ENCODE measurements at places on chromosomes 5 and 9.
A peak's percentile ranks its signal among the peaks of the same experiment; 100 is the strongest.

GRCh38 chr9:113425072-113425471 lies 14.5 kb downstream of the C9orf43 start:
- DNase-seq = no peak

GRCh38 chr5:58404734-58405133 lies 55.2 kb downstream of the PLK2 start:
- DNase-seq = no peak

GRCh38 chr5:9454012-9454481 lies 91.8 kb downstream of the SEMA5A start:
- DNase-seq = no peak

DNA sequence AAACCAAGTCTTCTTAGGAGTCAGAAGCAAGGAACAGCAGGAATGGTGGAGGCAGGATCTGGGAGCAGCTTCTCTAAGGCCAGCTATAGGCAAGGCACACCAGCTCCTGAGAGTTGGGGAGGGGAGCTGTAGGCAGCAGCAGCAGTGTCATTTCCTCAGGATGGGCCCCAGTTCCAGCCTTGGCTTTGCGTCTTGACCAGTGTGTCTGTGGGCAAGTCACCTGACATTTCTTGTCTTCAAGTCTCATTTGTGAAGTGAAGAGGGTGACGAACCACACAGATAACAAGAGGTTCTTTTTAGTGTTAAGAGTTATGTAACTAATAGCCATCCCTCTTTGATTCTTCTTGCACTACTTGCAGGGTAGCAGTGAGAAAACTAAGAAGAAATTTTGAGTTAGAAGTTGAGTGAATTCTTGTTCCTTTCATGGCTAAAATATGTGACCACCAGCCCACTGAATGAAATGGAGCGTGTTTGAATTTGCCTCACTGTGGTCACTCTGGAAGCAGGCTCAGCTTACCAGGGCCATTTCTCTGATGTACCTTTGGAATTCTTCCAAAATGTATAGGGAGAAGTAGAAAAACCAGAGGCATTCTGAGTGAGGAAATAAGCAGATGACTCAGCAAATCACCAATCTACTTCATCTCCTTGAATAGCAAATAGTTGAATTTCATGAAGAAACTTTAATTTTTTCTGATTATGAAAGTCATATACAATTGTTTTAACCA lies 42.4 kb downstream of the RHOBTB3 start:
- no peak for DNase-seq

- no peak for DNase-seq
Measured at GRCh38 chr5:120055858-120056257, 408.2 kb upstream of the PRR16 start.

DNA sequence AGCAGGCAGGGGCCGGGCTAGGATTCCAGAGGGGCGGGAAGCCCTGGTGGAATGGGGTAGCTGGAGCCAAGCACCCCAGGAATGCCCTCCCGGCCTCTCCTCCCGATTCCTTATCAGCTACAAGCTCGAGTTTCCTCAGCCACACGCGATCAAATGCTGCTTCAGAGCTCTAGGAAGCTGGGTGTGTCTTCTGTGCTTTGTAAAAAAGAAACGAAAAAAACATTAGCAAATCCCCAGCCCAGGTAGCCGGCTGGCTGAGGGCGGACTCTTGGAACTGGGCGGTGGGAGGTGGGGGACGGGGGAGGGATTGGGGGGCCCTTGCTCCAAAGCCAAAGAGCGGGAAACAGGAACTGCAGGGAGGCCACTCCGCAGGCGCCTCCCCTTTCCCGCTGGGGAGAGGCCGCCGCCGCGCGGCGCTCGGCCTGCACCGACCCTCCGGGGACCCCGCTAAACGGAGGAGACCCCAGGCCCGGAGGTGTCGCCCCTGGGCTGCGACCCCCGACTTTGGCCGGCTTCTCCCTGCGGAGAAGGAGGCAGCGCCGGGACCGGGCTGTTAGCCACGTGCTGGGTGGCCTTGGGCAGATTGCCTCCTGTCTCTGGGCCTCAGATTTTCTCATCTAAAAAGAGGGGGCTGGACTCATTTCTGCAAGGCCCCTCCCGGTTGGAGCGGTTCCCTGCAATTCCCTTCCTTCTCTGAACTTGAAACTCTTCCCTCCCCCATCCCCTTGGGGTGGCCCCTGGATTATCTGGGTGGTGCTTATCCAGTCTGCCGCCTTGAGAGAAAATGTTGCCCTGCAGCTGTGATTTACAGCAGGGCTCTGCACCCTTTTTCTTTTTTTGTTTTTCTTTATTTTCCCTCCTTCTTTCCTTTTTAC lies 40.9 kb upstream of the FABP6 start:
- no peak for DNase-seq

- no peak for DNase-seq
Measured at GRCh38 chr5:41156739-41157138, 56.6 kb downstream of the C6 start.

- DNase-seq = no peak
Measured at GRCh38 chr5:92505925-92506324, 1075.1 kb downstream of the NR2F1-AS1 start.

- no peak for DNase-seq
Measured at GRCh38 chr5:168881427-168882149, 302.4 kb upstream of the PANK3 start.

- DNase-seq = no peak
Measured at GRCh38 chr9:118362123-118362522, 657.9 kb downstream of the TLR4 start.

DNA sequence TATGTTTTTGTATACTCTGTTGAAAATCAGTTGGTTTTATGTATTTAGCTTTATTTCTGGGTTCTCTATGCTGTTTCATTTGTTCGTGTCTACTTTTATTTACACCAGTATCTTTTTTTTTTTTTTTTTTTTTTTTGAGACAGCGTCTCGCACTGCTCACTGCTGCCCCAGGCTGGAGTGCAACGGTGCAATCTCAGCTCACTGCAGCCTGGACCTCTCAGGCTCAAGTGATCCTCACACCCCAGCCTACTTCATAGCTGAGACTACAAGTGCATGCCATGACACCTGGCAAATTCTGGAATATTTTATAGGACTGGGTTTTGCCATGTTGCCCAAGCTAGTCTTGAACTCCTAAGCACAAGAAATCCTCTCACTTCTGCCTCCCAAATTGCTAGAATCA lies 869.4 kb upstream of the CDH6 start:
- DNase-seq = no peak

- no peak for DNase-seq
Measured at GRCh38 chr9:109422641-109423040, 75.5 kb downstream of the PTPN3 start.

DNA sequence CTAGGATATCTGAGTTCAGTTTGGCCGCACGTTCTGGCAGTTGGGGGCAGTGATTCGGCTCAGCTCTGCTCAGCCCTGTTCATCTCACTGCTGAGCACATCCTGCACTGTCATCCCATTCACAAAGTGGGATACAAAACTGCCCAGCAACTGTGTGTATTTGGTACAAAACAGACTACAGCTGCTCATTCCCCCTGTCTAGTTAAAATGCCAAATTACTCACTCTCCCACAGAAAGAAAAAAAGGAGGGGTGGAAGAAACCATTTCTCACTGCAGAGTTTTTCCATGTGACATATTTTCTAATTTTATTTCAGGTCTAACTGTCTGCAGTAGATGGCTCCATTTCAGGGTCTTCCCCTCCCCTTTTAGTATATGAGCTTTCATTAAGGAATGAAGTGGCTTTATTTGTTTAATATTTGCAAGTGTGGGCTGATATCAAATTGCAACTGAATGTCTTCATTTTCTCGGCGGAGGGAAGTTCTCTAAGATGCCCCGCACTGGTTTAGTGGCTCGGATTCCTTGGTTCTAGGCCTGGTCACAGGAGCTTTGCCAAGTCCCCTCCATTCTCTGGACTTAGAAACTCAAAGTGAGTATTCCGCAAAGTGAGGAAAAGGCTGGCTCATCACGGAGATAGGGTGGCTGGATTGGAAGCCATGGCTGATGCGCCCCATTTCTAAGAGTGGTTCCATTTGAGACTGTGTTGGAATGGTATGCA lies 14.7 kb downstream of the COL15A1 start:
- no peak for DNase-seq

DNA sequence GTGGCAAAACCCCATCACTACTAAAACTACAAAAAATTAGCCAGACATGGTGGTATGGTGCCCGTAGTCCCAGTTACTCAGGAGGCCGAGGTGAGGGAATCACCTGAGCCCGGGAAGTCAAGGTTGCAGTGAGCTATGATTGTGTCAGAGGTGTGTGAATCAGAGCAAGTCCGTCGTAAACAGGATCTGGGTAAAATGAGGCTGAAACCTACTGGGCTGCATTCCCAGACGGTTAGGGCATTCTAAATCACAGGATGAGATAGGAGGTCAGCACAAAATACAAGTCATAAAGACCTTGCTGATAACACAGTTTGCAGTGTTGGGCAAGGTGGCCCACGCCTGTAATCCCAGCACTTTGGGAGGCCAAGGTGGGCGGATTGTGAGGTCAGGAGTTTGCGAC lies 1.9 kb upstream of the CLTB start:
- DNase-seq = no peak

GRCh38 chr5:19104948-19105347 lies 883.1 kb downstream of the CDH18 start:
- no peak for DNase-seq

DNA sequence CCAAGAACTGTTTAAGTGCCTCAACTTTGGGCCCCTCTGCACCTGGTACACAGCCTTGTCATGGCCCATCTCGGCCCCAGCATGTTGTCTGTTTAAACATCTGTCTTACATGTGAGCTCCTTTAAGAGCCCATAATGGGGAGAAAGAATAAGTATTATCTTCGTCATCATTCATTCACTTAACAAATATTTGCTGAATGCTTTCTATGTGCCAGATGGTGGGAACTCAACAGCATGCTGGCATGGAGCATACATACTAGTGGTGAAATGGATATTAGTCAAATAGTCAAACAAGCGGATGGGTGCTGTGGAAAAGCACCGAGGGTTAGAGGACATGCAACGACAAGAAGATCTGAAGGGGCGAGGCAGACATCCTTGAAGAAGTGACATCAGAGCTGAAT lies 54.5 kb downstream of the GABBR2 start:
- no peak for DNase-seq

- no peak for DNase-seq
Measured at GRCh38 chr5:172151661-172152210, 36.3 kb downstream of the STK10 start.

- no peak for DNase-seq
Measured at GRCh38 chr9:19965336-19965735, 176.5 kb upstream of the SLC24A2 start.

- no peak for DNase-seq
Measured at GRCh38 chr5:30894811-30895210, 298.7 kb upstream of the CDH6 start.

DNA sequence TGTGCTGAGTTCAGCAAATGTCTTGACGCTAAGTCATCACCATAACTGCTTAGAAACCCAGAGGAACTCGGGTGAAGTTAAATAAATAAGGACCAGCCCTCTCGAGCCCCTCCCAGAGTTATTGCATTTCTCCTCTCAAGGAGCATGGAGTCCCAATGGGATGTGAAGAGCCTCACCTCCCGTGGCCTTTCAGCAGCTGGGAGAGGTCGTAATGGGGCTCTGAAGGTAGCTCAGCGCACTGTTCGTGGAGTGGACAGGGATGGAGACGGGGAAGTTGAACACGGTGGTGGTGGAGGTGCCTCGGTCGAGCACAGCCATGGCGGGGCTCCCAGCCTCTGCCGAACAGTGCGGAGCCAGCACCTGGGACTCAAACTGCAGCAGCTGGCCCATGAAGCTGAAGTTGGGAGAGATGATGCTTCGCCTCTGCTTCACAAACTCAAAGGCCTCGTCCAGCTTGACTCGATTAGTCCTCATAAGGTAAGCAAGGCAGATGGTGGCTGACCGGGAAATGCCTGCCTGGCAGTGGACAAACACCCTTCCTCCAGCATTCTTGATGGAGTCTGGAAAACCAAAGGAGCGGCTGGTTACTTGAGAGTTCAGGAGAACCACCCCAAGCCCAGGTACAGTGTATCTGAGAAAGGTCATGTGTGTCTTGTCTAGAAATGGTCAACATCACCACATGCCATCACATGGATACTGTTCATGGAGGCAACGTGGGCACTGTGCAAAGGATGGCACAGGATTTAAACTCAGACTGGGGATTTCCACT lies 2.2 kb downstream of the DUSP1 start:
- peak; percentile 62 for DNase-seq

DNA sequence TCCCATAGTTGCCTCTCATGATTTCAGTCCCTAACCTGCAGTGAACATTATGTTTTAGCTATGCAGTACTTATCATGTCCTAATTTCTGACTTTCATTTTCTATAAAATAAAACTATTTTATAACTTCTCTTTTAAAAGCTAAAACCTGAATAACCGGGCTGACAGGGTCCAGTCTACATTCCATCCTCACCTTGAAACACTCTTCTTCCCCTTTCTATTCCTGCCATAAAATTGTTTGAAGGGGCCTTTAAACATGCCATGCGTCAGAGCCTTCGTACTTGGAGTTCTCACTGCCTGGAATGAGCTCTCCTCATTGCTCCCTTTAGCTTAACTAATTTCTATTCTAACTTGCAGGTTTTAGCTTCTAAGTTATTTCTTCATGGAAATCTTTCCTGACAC lies 143.0 kb upstream of the PRLR start:
- DNase-seq = no peak

- DNase-seq = no peak
Measured at GRCh38 chr9:119369680-119370366, 588 bp upstream of the BRINP1 start.

- no peak for DNase-seq
Measured at GRCh38 chr5:36630201-36631145, 24.1 kb downstream of the SLC1A3 start.

- DNase-seq = no peak
Measured at GRCh38 chr9:127931092-127931881, 710 bp upstream of the PIP5KL1 start.

GRCh38 chr5:143361438-143361837 lies 42.0 kb downstream of the NR3C1 start:
- no peak for DNase-seq

- DNase-seq = no peak
Measured at GRCh38 chr9:13113216-13113615, 166.3 kb downstream of the MPDZ start.

GRCh38 chr5:143898381-143898780 lies 86.4 kb downstream of the HMHB1 start:
- DNase-seq = no peak

DNA sequence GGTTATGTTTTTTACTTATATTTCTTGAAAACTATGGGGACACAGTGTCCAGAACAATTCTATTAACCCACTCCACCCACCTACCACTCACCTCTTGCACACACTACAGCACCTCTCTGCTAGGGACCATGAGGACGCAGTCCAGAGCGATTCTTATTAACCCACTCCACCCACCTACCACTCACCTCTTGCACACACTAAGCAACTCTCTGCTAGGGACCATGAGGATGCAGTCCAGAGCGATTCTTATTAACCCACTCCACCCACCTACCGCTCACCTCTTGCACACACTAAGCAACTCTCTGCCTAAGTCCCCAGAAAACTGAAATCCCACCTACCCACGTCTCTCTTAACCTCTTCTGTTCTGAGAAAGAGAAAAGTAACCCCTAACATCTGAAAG lies 2.2 kb upstream of the SHROOM1 start:
- no peak for DNase-seq

- DNase-seq = no peak
Measured at GRCh38 chr9:92965759-92966517, 18.6 kb downstream of the FGD3 start.
